NCI-H526 (cell line): ENCODE measurements at places on chromosomes 4 and X.

GRCh38 chrX:124194901-124195300 lies 137.6 kb upstream of the TEX13D start:
- no peak for DNase-seq

- no peak for DNase-seq
Observed at GRCh38 chr4:140047017-140047640, 106.9 kb downstream of the MAML3 start.

- DNase-seq, result no peak
Observed at GRCh38 chr4:143668930-143669552, 31.4 kb downstream of the FREM3 start.

DNA sequence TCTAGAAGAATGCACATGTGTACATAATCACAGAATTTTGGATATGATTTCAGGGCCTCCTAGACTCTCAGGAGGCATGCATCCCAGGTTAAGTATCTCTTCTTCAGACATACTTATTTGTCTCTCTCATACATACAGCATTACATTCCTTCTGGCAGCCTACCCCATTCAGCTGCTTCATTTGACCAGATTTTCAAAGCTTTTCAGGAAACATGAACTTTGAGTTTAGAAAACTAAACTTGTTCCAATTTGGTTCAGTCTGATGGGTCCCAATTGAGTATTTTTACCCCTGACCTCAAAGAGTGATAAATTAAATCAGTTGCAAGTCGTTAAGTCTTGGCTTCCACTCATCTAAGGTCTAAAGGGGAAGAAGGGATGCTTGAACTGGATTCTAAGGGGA lies 330.9 kb downstream of the ARHGAP24 start:
- no peak for DNase-seq

DNA sequence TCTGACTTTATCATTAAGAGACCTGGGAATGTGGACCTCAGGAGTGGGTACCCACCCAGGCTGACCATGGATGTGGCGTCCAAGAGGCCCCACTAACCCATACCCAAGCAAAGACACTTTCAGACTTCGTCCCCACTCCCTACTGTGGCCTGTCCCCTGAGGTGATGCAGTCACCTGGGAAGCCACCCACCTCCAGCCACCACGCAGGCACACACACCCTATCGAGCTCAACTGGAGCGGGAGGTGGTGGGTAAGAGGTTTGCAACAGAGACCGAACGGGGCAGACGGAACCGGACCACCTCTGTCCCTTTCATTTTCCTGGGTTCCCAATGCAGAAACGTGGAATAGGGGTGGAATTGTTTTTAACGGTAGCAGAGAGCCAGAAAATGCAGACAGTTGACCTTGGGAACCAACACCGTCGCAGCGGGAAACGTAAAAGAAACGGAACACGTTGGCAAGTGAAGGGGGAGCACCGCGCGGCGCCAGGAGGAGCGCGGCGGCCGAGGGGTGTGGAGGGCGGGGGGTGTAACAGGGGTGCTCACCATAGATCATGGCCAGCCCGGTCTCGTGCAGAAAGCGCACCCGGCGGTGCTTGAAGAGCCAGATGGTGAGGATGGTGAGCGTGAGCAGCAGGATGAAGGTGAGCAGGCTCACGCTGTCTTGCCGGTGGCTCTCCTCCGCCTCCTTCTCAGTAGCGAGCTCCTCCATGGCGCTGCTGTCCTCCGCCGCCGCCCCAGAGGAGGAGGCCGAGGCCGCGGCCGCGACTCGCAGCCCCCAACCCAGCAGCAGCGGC lies 559 bp downstream of the SLC9A7 start:
- peak; percentile 23 for DNase-seq

DNA sequence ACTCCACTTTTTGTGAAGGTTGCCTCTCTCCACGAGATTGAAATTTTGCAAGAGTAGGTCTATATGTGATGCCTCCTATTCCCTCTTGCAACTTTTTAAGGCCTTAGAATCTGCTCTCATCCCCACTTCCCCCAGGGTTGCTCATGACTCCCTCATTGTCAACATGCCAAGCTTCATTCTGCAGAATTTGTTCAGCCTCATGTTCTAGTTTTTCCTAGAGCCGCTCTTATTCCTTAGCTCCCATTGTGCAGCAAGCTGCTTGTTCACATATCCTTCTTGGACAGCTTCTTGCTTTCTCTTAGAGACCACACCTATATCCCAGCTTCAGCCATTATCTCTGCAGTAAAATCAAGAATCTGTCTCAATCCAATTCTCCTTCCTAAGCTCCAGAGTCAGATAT lies 82.4 kb downstream of the CNGA2 start:
- no peak for DNase-seq

- DNase-seq, result peak; percentile 83
Observed at GRCh38 chrX:40108959-40109287, 11.2 kb upstream of the BCOR start.

DNA sequence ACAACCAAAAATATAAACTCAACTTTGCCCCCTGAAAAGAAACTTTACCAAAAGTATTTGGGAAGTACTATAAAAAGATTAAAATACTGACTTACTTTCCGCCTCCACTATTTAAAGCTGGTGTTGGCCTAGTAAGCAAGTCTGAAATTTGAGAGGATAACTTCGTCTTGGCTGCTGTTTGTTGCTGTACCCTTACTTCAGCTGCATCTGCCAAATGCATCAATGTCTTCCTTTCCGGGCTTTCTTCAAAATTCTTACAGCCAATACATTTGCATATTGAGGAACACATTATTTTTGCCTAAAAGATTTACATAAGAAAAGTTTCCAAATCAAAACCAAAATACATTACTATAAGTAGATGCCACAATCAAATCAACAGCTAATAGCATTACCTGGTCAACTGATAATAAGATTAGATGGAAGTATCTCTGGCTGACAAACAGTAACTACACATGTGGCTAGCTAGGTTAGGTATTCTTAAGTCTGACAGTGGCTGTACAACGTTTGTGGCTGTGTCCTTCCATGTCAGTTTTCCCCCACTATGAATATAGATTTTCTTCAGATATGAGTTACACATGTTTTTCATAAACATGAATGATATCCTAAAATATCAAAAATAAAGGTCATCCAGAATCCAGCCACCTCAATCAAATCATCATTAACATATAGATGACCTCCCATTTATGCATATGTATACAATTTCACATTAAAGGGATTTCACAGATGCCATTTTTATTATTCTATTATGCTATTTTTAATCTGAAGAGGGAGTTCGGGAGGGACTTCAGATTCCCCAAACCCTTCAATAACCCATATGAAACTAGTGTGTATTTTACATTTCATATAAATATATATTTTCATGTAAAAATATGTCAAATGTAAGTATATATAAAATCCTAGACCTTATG lies 30.6 kb downstream of the THAP9 start:
- no peak for DNase-seq

DNA sequence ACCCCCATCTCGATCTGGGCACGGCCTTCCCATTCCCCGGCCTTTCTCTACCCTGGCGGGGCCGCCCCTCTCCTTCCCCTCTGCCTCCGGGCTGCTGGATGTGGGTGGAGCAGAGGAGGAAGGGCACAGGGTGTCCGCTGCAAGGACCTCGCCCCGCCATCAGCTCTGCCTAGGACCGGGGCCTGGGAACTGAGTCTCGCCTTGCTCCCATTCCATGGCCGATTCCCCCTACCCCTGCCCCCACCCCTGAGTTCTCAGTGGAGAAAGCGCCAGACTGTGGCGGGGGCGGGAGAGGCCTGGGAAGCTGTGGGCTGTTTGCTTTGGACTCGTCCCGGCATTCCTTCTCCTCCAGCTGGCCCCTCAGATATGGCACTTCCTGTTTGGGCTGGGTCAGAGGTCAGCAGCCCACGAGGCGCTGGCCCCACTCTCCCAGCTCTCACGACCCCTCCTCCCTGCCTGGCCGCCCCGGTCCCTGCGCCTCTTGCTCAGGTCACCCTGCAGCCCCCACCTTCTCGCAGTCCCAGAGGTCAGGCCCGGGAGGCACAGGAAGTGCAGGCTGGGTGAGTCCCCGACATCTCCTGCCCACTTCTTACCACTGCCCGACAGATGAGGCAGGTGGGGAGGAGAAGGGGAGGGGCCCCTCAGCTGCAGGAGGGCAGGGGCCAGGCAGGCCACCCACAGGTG lies 6.4 kb upstream of the BGN start:
- no peak for DNase-seq

- DNase-seq, result no peak
Observed at GRCh38 chr4:14333616-14334015, 668.7 kb upstream of the CPEB2 start.
